ENCODE measurements at places on chromosomes 5 and 9.

GRCh38 chr5:88116396-88116795 is 152.2 kb downstream of the TMEM161B start:
- no peak for DNase-seq

GRCh38 chr5:121805911-121806310 is 45.8 kb upstream of the FTMT start:
- no peak for DNase-seq

DNA sequence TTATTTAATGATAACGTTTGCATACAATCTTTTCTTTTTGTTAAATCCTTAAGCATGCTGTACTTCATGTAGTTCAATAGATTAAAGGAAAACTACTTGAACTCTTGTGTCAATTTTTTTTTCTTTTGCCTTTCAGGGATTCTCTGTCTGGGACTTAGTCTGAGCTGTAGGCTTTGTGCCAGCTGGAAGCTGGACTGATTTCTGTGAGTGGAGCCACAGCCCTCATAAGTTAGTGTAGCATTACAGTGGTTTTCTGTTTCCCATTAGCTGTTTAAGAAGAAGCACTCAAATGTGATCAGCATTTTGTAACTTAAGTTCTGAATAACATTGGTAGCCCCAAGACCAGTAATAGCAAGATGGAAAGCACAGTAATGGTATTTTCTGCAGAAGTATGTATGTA is 330.6 kb upstream of the MEF2C start:
- no peak for DNase-seq

- DNase-seq, result no peak
These were observed 25.4 kb downstream of the SREK1 start for GRCh38 chr5:66169534-66169933.

- DNase-seq, result no peak
These were observed 25.1 kb downstream of the RNF145 start for GRCh38 chr5:159184236-159184635.

DNA sequence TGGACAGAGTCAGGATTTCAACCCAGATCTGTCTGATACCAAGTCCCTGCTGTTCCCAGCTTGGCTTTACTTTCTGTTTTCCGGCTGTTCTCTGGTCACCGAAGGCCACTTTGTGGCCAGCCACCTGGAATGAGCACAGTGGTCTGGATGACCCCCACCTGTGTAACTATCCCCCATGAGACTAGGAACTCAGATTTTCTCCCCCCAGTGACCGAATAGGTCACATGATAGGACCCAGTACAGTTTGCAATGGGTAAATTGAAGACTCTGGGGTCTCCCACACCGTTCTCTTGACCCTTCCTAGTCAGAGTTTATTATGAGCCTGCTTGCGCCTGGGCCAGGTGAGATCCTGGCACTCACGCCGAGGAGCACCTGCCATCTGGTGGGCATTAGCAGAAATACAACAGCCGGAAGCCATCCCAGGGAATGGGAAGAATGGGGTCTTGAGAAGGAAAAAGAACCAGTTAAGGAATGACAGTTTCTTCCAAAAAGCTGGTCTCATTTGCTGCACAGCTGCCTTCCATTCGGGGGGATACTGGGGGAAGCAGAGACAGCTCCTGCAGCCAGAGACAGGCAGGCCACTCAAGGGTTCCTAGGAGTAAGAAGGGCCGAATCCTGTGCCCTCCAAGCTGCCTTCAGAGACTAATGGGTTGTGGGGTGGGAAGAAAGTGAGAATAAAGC is 7.1 kb downstream of the PHYHD1 start:
- DNase-seq, result peak; percentile 60

- no peak for DNase-seq
These were observed 4.5 kb downstream of the ELAVL2 start for GRCh38 chr9:23821375-23822181.

GRCh38 chr5:124079062-124079461 is 567.1 kb downstream of the CSNK1G3 start:
- no peak for DNase-seq

DNA sequence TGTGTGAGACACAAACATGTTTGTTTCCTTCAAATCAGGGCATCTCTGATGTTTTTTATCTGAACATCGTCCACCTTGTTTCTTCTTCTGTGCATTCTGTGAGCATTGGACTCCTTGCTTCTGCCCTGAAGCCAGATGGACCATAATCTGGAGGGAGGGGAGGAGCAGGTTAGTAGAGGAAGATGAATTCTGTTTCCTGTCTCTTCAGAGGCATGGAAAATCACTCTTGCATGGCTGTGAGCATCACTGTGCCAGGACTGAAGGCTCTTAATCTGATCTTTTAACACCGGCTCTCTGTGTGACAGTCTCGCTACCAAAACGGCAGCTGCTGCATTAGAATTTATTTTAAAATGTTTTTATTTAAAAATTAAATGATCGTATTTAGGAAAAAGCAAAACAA is 43.3 kb downstream of the TLE4 start:
- DNase-seq, result no peak

- no peak for DNase-seq
These were observed 6.2 kb upstream of the VPS13A start for GRCh38 chr9:77170991-77171699.

GRCh38 chr9:1962122-1962521 is 53.0 kb upstream of the SMARCA2 start:
- no peak for DNase-seq

- no peak for DNase-seq
These were observed 149.9 kb upstream of the HMHB1 start for GRCh38 chr5:143662020-143662419.

DNA sequence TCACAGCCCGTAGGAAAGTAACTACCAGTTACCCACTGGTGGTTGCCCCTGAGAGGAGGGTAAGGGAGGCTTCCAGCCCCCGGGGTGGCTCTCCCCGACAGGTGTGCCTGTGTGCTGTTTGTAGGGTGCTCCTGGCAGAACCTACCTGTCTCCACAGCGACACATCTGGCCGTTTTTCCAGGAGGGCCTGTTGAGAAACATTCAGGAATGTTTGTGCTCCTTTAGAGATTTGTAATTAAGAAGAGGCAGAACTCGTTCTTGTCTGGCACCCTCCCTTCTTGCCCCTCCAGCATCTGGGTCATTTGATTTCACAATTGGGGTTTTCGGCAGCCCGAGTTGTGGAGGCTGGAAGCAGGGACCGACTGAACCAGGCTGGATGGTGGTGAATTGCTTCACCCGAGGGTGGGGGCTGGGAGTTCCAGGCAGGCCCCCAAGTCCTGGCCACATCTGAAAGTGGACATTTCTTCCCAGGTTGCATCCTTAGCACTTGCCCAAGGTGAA is 74.2 kb downstream of the WWC1 start:
- DNase-seq, result no peak

GRCh38 chr9:121974421-121974820 is 118.7 kb downstream of the TTLL11 start:
- no peak for DNase-seq

GRCh38 chr5:133412661-133413060 is 199.7 kb downstream of the FSTL4 start:
- no peak for DNase-seq

DNA sequence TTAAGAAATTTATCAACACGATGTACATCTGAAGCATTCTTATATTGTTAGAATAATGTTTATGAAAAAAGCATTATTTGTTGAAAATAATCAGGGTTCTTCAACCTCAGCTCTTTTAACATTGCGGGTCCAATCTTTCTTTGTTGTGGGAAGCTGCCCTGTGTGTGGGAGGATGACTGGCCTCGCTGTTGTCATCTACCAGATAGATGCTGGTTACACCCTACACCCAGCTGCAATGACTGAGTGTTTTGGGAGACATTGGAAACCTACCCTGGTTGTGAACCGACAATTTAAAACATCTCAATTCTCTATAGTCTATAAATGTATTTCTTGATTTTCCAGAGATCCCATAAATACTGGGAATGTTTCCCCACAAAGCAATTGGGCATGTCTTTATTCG is 794.2 kb upstream of the CDH10 start:
- no peak for DNase-seq

DNA sequence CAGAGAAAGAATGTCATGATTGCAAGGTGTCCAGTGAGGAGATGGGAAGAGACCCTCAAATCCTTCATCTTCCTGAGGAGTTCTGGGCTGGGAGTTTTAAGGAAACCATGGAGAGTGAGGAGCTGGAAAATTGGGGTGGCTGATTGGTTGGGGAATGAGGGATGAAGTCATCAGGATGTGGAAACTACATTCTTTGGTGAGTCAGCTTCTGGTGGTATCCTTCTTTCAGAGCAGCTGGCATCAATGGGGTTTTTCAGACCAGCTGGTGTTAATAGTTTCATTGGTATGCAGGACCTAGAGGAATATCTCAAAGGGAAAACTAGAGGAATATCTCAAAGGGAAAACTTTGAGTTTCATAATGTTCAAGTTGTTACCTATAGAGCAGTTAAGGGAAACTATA is 45.2 kb downstream of the RNF180 start:
- DNase-seq, result no peak

DNA sequence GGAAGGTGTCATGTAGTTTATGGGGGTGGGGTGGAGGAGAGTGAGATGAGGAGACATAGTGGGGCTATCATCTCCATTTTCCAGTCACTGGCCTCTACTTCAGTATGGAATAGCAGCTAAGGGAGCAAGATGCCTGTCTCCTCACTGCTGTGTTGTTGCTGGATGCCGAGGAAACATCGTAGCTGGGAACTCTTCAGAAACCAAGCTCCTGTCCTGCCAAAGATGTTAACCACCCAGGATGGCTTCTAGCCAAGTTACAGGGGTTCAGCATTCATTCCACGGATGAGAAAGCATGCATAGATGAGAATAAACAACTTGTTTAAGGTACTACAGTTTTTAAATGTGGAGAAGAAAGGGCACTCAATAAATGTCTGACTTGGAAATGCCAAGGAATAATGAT is 226.5 kb downstream of the ASTN2 start:
- DNase-seq, result no peak
